Hematopoietic multipotent progenitor cell treated with erythropoietin and hydrocortisone succinate and interleukin-3 and kit ligand, for 15 days (in vitro differentiated cells): ENCODE measurements at places on chromosomes 1 and 21.

- DNase-seq, result peak; percentile 65
Observed at GRCh38 chr1:226608699-226609505, 60.3 kb downstream of the STUM start.

DNA sequence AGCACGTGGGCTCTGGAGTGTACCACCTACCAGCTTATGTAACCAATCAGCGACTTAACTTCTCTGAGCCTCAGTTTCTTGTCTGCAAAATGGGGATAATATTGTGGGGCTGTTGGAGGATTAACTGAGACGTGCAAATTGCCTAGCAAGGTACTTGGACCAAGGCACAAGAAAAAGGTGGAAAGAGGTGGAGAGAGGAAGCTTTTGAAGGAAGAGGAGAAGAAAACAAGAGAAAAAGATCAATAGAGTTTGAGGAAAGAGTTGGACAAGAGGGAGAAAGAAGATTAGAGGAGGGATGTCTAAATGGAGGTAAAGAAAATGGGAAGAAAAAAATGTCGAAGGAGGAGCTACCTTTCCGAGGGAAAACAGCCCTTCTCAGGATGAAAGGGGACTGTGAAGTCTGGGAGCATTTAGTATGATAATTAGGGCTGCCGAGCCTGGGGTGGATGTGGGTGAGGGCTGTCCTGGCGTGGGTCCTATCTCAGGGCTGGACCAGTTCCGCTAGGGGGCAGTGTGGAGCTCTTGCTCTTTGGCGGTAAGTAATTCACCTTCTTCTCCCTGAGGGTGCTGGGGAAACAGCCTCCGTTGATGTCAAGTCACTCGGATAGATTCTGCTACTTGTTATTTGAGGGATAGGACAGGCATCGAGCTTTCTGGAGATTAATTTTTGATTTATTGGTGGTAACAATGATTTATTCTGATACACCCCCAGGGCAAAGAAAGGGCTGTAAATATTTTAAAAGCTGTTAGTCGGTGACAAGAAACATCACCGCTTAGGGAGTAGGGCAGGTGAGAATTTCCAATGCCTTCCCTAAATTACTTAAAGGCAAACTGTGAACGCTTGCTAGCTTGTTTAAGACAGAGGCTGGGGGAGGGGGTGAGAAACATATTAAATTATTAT lies 79.0 kb upstream of the NFASC start:
- DNase-seq, result peak; percentile 74

DNA sequence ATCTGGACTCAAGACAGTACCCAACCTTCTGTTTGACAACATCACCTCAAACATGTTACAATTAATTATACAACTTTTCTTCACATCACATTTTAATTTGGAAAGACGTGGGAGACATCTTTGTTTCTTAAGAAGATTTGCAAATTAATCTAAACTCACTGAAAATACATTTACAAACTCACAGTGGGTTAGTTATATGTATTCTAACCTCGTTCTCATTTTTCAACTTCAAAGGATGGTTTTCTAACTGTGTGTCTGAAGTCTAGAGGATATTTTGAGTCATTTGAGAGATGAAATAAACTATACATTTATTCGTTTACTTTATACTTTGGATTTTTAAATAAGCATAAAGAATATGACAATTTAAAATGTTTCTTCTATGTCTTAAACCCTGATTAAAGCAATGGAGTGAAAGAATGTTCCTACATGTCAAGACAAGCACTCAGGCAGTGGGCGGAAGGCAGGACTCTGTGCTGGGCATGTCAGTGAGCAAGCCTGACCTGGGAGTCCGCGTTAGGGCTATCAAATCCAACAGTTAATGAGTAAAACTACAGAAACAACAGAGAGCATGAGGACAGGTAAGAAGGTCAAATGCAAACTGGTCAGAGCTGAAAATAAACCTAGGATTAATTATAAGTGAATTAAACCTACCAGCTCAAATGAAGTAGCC lies 76.5 kb upstream of the CTTNBP2NL start:
- DNase-seq, result no peak

DNA sequence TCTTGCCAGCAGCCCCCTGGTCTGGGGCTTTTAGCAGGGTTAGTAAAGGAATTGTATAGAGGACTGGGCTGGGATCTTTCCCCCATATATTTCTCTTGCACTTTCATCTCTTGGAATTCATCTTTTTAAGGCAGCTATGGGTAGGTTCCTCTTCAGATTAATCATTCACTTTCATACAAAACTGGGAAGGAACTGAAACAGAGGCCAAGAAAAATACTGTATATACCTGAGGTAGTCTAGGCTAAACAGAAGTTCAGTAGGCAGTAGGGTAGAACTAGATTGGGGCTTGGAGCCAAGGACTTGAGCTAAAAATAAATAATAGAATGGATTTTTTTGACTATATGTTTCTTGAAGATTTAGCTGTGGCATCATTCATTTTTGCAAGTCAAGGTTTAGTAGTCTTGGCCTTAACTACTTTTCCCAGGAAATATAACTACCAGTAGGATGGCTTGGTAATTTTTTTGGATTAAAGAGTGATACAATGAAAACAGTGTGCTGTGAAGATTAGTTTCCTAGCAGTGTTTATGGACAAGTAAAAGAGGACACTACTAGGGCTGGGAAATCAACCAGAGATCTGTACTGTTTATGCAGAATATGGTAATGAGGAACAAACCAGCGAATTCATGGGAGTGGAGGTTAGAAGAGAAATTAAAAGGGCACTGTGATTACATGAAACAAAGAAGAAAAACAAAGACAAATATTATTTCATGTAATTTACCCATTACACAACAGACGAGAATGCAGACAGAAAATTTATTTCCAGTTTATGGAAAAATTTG lies 50.9 kb upstream of the PTGS2 start:
- no peak for DNase-seq

DNA sequence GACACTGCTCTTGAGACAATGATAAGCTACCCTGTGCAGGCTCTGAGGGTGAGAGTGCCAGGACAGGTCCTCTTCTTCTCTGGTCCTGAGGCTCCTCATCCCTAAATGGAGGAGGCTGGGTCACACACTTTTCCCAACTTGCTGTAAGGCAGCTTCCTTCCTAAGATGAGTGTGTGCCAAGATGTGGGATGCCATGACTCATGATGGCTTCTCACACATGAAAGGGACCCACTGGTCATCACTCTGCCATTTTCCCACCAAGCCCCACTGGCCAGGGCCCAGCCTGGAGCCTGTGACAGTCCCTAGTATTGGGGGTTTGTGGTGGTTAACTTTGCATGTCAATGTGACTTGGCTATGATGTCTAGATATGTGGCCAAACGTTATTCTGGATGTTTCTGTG lies 54.4 kb downstream of the CNIH3 start:
- DNase-seq, result no peak

DNA sequence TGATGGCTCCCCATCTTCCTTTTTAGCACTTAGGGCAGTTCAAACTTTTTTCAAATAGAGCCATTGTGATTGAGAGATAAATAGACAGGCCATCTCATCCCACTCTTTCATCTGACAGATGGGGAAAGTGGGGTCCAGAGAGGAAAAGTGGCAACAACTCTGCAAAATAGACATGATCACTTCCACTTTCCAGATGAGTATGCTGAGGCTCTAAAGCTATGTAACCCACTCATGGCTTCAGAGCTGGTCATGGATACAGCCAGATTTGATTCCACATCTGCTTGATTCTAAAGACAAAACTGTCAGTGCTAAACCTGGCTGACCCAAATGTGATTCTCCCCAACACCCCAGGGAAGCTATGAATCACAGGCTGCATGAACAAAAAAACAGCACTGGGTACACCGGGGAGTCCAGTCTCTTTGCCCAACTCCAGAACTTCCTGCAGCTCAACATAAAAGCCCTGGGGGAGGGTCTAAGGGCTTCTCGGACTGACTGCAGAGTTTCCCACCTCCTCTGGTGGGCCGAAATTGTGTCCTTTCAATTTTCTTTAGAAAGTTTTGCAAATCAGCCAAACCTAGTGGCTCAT lies 59.3 kb downstream of the PLPP3 start:
- DNase-seq, result no peak

DNA sequence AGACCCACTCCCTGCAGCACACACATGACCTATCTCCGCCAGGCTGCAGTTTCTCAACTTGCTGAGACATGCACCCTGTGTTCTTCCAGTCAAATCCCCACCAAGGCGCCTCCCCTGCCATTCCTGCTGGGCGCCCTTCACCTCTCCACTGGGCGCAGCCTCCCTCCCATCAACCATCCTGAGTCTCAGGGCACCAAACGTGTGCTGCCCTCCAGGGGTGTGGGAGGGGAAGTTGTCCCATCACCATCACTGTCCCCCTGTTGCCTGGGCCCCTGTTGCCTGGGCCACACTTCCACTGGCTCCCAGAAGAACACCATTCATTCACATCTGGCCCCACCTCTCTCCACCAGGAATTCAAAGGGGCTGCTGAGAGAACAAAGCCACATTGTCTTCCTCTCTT lies 44.9 kb upstream of the EFHD2 start:
- no peak for DNase-seq

- DNase-seq, result no peak
Observed at GRCh38 chr1:162283657-162284056, 93.0 kb downstream of the SPATA46 start.

GRCh38 chr1:77925518-77925917 lies 37.1 kb downstream of the NEXN start:
- no peak for DNase-seq

GRCh38 chr1:42165511-42166210 lies 1.1 kb upstream of the GUCA2A start:
- no peak for DNase-seq

GRCh38 chr1:156481527-156481926 lies 19.0 kb downstream of the MEF2D start:
- DNase-seq, result no peak

- no peak for DNase-seq
Observed at GRCh38 chr1:66335859-66336640, 197.9 kb upstream of the SGIP1 start.

- no peak for DNase-seq
Observed at GRCh38 chr1:30645807-30646206, 77.6 kb downstream of the MATN1 start.

DNA sequence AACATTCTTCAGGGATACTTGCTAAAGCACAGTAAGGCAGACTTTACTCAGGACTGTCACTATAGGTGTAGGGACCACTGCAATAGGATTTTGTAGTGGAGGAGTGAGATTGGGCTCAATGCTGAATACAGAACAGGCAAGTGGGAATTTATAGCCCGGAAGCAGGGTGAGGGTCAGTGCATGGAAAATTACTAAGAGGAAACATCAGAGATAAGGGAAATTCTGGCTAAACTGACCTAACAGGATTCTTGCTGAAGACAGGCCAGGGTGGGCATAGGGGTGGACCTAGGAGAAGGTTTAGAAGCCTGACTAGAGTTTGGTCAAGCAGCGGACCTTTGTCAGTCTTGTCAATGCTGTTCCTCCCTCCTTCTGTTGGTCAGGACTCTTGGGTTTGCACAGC lies 20.8 kb upstream of the ZNF362 start:
- no peak for DNase-seq

GRCh38 chr1:17122521-17123164 lies 3.4 kb upstream of the PADI2 start:
- no peak for DNase-seq

DNA sequence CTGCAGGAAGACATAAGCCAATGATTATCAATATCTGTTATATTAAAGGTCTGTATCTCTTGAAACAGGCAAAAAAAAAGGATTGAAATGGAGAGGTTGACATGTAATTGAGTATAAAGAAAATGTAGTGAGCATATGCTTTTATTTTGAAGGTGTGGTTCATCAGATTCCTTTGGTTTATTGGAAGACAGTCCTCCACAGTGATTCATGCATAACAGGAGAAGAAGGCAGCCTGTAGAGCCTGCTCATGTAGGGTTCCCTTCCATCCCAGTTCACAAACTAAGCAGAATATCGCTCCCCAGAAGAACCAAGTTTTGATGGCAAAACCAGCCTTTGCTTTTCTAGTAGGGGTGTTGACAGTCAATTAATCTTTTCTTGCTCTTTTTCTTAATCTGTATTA lies 1016.8 kb upstream of the ADGRL4 start:
- DNase-seq, result no peak

- no peak for DNase-seq
Observed at GRCh38 chr1:94265011-94265422, 27.6 kb upstream of the ARHGAP29 start.

GRCh38 chr21:24995216-24995615 lies 612.1 kb downstream of the MRPL39 start:
- no peak for DNase-seq

GRCh38 chr21:27108228-27108627 lies 141.3 kb upstream of the ADAMTS5 start:
- no peak for DNase-seq

DNA sequence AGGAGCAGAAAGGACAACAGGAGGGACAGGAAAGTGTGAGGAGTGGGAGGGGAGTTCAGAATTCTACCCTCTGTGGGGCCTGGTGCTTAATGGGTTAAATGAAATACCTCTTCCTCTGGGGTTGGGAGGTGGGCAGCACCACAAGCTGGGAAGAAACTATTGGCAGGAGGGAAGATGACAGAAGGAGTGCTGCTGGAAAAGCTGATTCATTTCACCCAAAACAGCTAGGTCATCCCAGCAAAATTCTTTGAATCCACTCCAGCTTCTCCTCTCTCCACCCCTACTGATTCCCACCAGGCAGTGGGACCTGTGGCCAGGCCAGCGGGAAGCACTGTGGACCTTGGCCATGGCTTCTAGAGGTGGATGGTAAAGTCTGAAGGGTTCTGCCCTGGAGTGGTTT lies 12.8 kb downstream of the BCAN start:
- DNase-seq, result no peak

DNA sequence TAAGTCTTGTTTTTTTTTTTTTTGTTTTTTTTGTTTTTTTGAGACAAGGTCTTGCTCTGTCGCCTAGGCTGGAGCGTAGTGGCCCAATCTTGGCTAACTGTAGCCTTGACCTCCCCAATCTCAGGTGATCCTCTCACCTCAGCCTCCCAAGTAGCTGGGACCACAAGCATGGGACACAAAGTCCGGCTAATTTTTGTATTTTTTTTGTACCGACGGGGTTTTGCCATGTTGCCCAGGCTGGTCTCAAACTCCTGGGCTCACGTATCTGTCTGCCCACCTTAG lies 6.1 kb downstream of the LCK start:
- DNase-seq, result no peak

GRCh38 chr1:246281195-246281594 lies 225.9 kb downstream of the SMYD3 start:
- DNase-seq, result no peak

DNA sequence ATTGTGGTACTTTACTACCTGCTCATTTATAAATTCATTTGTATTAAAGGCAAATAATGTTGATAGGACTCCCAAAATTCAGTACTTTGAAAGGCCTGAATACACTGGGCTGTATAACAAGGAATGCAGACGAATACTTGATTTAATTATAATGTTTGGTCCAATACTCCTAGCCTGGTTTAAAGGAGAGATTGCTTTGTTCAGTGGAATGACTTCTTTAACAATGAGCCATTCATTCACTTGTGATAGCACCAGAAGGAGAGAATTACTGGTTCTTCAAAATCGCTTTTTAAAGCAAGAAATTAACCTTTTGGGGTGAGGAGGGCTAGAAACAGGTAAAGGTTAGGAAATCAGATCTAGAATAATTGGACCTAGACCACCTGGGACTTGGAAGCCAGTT lies 28.3 kb upstream of the ENAH start:
- no peak for DNase-seq

DNA sequence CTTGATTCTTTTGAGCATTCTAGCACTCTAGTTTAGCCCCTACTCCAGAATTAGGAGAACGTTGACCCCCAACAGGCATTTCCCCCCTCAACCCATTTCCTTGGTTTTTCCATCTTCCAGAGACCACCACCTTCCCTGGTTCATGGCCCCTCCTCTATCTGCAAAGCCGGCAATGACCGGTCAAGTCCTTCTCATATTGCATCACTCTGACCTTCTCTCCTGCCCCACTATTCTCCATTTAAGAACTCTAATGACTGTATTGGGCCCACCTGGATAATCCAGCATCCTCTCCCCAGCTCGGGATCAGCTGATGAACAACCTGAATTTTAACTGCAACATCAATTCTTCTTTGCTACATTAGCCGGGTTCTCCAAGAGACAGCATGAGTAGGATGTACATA lies 437.4 kb downstream of the NPHP4 start:
- no peak for DNase-seq
